Skeletal muscle cell (primary cell): ENCODE measurements at places on chromosomes 7 and 10.

DNA sequence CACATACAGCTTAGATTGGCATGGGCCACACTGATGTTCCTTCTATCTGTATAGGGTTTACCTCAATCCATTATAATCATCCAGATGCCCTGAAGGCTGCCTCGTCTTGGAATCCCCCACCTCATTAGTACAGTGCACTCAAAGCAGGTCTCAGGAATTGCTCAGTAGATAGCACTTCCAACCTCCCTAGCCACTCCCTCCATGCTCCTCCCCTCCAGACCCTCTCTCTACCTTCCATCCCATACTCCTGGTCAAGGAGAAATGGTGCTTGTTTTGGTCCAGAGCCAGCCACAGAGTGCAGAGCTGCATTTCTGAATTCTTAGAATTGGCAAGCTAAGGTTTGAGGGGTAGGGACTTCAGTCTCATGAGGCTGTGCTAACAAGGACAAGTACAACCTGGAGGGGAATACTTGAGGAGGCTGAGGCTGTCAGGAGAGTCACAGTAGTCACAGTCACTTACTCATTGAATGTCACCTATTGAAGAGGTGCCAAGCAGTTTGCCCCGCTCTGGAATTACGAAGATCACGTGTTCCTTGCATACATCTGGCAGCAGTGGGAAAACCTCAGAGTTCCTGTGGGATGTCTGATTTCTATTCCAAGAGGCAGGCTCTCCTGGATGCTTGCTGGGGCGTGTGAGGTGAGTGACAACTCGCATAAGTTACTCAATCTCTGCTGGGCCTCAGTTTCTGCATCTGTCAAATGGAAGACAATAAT, 60.7 kb upstream of the ZNF746 start:
- no peak for DNase-seq

GRCh38 chr7:142873281-142873784, 12.2 kb downstream of the TRPV6 start:
- no peak for DNase-seq

- DNase-seq, result no peak
These were observed 84.6 kb downstream of the ICA1 start for GRCh38 chr7:8177109-8177933.

GRCh38 chr10:46537309-46537708, 19.1 kb downstream of the GPRIN2 start:
- DNase-seq, result no peak

DNA sequence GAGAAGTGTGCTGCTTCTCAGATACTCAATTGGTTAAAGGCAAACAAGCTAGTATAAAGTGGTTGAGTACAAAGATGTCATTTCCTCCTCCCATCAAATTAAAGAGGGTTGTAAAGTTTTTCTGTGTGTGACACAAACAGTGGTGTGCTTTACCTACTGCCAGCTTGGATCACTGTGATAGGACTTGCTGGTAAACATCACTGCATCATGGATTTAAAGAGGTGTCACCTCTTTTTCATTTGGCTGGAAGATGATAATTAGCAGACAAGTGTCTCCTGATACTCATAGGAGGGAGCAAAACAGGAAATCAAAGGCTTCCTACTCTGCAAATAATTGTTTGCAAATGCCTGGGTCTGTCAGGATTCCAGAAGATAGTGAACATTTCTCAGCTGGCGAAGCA, 200.5 kb downstream of the MDFIC start:
- DNase-seq, result no peak

DNA sequence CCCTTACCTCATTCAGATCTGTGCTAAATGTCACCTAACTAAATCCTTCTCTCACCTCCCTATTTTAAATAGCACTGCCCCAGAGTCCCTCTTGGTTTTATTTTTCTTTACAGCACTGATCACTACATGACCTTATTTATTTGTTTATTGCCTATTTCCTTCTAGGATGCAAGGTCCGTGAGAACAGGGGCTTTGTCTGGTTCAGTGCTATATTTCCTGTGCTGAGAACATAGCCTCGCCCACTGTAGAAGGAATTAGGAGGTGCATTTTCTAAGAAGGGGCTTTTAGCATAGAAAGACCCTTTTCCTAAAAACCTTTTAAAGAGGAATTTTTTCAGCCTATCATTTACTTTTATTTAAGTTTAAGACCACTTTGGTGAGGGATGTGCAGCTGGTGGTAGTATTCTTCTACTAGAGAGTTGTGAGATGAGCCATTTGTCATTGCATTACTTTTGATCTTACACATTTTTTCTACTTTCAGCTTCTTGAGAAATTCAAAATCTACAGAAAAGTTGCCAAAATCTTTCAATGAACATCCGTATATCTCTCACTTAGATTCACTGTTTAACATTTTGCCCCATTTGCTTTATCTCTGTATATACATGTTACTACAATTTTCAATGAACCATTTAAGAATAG, 13.5 kb upstream of the PCGF5 start:
- no peak for DNase-seq
